ENCODE measurements at places on chromosomes 11 and 22. TPM values are rescaled to one million over a fixed set of nuclear protein-coding genes. Genes with fewer than 3 reads are reported as not detected.

The INS gene
- not detected for total RNA-seq

The P2RY6 gene
- 0.27 TPM for total RNA-seq

The APOC3 gene
- total RNA-seq, result not detected

The HTR3B gene
- total RNA-seq, result 0.27 TPM

The OR52A1 gene
- not detected for total RNA-seq

The ALX4 gene
- total RNA-seq, result 4.4 TPM

The ALG9 gene
- total RNA-seq, result 80.4 TPM

The YPEL4 gene
- total RNA-seq, result 1.8 TPM

The SAA4 gene
- total RNA-seq, result not detected

The C11orf91 gene
- total RNA-seq, result not detected

The PACSIN3 gene
- total RNA-seq, result 2.5 TPM

The DEUP1 gene
- 0.82 TPM for total RNA-seq

The OR10D3 gene
- not detected for total RNA-seq

The EHF gene
- 0.45 TPM for total RNA-seq

The ANO5 gene
- 9.8 TPM for total RNA-seq

The CEP126 gene
- total RNA-seq, result 10.0 TPM

The CBLIF gene
- total RNA-seq, result not detected

The LRRN4CL gene
- total RNA-seq, result 0.91 TPM

The OR52H1 gene
- total RNA-seq, result 0.82 TPM

The NLRP14 gene
- 1.6 TPM for total RNA-seq

The MRGPRX4 gene
- total RNA-seq, result not detected

The MS4A7 gene
- total RNA-seq, result 3.5 TPM

The CD3G gene
- total RNA-seq, result not detected

The SCN3B gene
- total RNA-seq, result 58.1 TPM

The IL17REL gene
- 0.27 TPM for total RNA-seq

The GLB1L2 gene
- 2.8 TPM for total RNA-seq

The LMO2 gene
- 16.1 TPM for total RNA-seq

Measured in cerebellum (tissue), 4 donors.